ENCODE measurements at places on chromosomes 16 and 17.
A peak's percentile ranks its signal among the peaks of the same experiment; 100 is the strongest.

- no peak for DNase-seq
Observed at GRCh38 chr16:85882181-85882810, 16.7 kb upstream of the IRF8 start.

DNA sequence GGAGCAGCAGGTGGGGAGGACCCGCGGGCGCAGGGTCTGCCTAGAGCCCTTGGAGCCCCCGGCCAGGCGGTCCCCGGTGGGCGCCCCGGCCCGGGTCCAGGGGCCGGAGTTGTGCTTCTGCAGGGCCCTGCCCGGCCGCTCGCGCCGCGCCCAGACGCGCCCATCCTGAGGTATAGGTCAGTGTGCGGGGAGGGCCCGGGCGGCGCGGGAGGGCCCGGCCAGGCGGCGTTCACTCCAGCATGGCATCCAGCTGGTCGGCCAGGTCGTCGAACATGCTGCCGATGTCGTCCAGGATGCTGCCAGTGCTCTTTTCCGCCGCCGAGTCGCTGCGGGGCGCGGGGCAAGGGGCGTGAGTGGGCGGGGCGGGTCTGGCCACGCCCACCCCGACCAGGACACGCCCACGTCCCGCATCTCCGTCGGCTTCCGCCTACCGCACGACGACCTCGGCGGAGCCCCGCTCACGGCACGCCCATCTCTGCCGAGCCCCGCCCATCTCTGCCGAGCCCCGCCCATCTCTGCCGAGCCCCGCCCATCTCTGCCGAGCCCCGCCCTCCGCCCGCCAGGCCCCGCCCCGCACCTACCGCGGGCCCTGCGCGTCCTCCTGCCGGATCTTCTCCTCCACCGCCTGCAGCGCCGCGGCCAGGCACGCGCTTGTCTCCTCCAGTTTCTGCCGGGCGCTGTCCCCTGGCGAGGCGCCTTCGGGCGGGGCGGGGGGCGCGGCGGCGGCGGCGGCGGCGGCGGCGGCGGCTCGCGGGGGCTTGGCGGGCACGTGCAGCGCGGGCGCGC lies 17.9 kb downstream of the CASKIN1 start:
- peak; percentile 68 for DNase-seq

DNA sequence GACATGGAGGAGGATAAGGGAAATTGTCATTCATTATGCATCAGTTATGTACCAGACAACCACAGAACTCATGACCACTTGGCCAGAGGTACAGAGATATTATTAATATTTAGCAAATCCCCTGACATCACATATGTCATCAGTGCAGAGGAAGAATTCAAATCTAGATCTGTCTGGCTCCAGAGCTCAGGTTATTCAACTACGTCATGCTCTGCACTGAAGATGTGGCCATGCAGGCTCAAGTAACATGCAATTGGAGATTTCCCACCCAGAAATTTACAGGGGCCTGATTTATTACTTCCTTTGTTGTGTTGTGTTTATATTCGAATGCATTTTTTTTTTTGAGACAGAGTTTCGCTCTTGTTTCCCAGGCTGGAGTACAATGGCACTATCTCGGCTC lies 224.3 kb downstream of the HS3ST4 start:
- no peak for DNase-seq

- no peak for DNase-seq
Observed at GRCh38 chr16:57303910-57304168, 19.4 kb upstream of the PLLP start.

DNA sequence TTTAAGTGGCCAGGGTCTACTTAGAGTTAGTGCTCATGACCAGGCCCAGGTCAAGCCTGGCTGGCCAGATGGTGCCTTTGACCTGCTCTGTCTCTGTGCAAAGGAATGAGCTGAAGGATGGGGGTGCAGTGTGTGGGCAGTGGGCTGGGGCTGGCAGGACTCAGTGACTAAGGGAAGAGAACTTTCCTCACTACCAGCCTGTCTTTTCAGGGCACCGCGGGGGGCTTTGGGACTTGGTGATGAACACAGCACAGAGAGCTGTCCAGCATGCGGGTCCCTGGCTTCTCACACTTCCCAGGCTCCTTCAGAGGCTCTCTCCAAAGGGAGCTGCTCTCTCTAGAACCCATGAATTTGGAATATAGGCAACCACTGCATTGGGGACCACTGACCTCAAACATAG lies 43.0 kb upstream of the STH start:
- no peak for DNase-seq

GRCh38 chr17:45371414-45372324 lies 54.8 kb upstream of the MAP3K14 start:
- DNase-seq = no peak

GRCh38 chr16:66947302-66948065 lies 12.2 kb downstream of the CES2 start:
- peak; percentile 67 for DNase-seq

DNA sequence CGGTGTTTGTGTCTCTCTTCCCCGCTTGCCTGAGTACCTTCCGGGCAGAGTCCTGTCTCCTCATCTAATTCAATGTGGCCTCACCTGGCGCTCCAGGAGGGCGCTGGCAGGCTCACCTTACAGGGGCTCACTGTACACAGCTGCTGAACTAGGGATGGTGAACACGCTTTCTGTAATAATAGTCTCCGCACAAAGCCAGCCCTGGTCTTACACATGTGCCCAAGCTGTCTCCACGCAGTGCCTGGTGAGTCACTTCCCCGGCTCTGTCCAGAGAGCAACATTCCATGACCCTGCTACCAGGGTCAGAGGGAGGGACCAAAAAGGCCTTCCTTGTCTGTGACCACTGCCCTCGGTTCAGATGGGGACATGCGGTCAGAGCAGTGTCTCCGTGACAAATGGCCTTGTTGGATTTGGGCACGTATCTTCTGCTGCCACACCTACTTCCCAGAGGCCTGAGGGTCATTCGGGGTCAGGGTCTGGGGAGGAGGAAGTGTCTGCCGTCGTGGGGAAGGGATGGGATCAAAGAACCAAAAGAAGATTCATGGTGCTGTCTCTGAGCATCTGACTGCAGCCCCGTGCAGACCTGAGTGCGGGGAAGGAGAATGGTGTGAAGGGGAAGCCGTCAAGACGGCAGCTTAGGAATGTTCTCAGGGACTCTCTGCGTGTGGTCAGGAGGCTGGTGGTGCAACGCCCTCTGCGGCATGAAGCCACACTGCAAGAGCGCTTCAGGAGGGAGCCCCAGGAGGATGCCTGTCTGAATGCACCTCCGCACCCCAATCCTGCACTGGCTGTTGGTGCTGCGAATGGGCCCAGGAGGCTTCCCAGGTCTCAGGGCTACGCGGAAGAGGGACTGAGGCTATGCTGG lies 68.8 kb downstream of the IL21R start:
- DNase-seq = no peak

- no peak for DNase-seq
Observed at GRCh38 chr16:89112377-89113151, 18.9 kb downstream of the ACSF3 start.

DNA sequence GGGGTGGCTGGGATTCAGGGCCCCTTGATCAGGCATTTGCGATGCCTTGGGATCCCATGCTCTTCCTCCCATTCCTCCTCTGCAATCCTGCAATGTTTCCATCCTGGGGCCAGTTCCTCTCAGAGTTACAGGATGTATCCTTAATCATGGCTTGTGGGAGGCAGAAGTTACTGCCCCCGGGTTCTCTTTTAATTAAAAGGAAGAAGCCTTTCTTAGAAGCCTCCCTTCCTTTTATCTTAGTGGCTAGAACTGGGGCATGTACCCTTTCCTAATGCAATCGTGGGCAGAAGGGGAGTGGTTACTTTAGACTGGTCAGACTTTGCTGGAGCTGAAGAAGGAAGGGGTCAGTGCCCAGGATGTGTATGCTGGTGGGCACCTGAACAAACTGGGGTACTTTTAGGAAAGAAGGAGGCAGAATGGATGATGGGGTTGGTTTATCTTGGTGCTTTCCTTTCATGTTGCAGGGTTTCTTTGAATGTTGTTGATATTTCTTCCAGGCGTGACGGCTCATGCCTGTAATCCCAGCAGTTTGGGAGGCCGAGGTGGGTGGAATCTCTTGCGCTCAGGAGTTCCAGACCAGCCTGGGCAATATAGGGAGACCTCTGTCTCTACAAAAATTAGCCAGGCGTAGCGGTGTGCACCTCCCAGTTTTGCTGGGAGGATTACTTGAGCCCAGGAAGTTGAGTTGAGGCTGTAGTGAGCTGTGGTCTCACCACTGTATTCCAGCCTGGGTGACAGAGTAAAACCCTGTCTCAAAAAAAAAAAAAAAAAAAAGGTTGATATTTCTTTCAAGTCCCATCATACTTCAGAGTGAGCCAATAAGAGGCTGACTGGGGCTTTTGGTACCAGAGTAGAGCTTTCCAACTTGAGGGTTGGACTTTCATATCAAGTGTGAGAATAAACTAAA lies 13.2 kb upstream of the SPN start:
- no peak for DNase-seq

DNA sequence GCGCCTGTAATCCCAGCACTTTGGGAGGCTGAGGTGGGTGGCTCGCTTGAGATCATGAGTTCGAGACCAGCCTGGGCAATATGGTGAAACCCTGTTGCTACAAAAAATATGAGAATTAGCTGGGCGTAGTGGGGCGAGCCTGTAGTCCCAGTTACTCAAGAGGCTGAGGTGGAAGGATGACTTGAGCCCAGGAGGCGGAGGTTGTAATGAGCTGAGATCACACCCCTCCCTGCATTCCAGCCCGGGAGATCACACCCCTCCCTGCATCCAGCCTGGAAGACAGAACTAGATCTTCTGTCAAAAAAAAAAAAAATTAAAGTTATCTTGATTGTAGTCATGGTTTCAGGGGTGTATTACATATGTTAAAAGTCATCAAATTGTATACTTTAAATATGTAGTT lies 26.8 kb upstream of the GLG1 start:
- DNase-seq = no peak

DNA sequence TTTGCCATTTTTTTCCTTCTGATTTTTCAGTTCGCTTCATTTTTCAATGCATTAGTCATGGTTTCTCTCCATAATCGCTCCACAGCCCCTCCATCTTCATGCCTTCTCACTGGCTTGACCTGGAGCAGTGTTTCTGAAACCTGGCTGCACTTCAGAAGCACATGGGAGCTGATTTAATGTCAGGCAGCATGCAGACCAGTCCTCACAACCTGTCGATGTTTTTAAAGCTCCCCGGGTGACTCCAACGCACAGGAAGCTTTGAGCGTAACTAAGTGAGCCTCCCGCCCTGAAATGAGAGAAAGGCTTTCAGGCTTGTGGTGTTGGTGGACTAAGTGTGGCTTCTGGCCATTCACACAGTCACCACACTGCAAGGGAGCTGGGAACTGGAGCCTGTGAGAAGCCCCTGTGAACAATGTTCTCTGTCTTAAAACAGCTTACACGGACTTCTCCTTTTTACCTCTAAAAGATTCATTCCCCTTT lies 16.8 kb upstream of the DRG2 start:
- no peak for DNase-seq
